RWPE1 (cell line): ENCODE measurements at places on chromosomes 1 and 21.

DNA sequence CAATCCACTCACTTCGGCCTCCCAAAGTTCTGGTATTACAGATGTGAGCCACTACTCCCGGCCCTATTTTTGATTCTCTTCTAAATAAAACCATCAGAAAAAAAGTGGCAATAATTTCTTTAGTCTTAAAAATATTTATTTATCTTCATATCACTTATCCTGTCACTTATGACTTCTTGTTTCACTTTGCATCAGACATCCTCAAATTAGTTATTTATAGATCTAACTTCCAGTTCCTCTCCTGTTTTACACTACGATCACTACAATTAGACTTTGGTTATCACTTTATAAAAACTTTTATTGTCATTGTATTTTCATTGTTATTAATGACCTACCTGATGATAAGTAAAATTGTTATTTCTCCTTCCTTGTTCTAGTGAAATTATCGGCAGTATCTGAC is 783.4 kb upstream of the BRINP3 start:
- no peak for DNase-seq

DNA sequence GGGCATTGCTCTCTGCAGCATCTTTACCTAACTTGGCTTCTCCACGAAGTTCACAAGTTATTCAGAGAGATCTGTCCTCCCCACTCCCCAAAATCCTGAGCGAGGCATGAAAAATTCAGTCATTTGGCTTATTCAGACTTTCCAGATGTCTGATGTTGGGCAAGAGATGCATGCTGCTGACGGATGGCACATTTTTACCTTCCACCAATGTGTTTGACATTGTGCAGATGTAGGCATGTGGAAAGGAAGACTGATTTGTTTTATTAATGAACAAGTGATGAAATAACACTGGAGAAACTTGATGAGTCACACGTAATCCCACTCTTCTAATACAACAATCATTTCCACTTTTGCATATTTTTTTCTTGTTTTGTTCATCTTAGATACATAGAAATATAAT is 86.7 kb downstream of the C1orf94 start:
- no peak for DNase-seq

DNA sequence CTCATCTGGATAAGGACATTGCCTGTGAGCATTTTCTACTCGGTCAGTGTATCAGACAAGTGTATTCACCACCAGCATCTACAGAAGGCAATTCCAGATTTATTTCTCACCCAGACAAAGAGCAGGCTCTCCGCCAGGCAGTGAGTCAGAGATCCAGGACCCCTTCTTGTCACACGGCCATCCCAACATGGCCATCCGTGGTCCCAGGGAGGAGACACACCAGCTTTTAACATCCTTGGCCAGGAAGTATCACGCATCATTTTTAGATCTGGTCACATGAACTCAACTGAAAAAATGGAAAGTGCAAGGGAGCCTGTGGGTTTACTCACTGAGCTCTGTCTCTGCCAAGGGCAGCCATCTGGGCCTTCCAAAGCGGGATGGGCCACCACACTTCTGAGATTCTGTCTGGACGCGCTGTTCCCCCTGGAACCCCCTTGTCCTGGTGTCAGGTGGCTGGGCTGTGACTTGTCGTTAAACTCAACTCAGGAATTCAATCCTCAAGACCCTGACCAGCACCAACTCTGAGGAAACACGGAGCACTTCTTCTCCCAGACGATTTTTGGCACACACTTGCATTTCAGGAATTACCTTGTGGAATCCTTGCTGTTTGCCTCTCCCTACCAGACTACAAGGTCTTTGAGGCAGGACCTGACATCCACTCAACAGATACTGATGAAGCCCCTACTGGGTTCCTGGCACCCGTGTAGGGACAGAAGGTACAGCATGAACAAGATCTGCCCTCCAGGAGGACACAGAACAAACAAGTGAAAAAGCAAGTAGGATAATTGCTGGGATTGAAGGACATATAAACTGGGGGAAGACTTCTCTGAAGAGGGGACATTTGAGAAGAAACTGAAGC is 21.6 kb upstream of the CCSAP start:
- no peak for DNase-seq

- no peak for DNase-seq
Observed at GRCh38 chr1:31605908-31606427, 11.5 kb upstream of the HCRTR1 start.

DNA sequence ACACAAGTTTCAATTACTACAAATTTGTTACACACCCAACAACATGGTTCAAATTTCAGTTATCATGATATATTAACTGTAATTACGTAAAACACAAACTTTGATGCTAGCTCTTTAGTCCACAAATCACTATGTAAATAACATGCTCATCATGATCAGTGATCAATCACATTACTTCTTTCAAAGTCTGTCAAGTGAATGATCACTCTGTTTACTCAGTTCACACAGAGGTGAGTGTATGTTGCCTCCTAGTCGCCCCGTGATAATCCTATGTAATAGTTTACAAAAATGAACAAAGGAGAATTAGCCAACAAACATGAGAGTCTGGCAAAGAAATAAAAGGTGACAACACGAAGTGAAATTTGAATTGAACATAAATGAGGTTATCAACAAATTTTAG is 14.3 kb downstream of the EDEM3 start:
- no peak for DNase-seq

DNA sequence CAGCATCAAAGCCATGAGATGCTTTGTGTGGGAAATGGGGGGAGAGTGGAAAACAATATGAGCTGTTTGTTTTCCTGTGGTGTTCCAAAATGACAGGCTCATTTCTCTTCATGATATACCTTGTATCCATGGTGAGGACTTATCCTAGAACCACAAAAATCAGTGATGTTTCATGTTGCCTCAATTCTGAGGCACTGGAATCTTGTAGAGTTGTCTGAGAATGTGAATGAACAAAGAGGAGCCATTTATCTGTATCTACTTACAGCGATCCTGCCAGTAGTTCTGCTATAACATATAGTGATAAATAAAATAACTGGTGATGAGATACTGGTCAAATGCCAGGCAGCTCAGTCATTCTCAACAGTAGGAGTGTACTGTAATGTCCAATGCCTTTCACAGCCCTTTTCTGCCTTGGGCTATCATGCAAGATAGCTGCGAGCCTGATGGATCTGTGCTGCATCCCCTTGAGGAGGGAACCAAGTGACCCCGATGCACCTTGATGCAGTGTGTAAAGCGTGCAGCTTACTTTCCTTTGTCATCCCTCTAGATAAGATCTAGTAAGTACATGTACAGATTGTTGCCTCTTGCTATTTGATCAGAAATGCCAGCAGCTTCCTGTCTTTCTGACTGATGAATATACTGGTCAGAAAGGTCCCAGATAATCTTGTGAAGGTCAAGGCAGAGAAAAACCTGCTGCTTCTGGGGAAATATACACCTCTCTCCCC is 52.8 kb downstream of the SLC44A3 start:
- no peak for DNase-seq

GRCh38 chr1:11970441-11971185 is 9.6 kb upstream of the MFN2 start:
- DNase-seq, result no peak

GRCh38 chr21:26529526-26529925 is 43.6 kb downstream of the CYYR1 start:
- DNase-seq, result no peak

GRCh38 chr1:179026813-179027669 is 1.3 kb downstream of the FAM20B start:
- DNase-seq, result peak; percentile 13

GRCh38 chr1:248807067-248807737 is 18.5 kb downstream of the SH3BP5L start:
- DNase-seq, result no peak

DNA sequence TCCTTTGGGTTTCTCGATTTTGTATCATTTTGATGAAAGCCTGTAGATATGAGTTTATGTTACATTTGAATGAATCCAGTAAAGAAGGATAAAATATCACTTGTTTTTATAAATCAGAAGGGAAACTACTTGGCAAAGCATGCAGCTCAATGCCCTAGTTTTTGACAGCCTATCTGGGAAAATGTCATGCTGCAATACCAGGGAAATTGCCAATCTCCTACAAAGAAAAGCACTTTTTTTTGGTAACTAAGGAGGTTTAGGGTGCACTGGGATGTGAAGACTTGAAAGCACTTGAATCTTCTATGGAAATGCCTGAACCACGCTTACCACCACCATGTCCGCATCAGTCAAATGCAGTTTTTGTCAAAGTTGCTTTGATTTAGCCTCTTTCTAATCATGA is 446.9 kb upstream of the LRRC7 start:
- DNase-seq, result no peak

- no peak for DNase-seq
Observed at GRCh38 chr1:92094595-92094994, 14.4 kb downstream of the BTBD8 start.

GRCh38 chr1:192632188-192632587 is 3.8 kb upstream of the RGS13 start:
- DNase-seq, result no peak

DNA sequence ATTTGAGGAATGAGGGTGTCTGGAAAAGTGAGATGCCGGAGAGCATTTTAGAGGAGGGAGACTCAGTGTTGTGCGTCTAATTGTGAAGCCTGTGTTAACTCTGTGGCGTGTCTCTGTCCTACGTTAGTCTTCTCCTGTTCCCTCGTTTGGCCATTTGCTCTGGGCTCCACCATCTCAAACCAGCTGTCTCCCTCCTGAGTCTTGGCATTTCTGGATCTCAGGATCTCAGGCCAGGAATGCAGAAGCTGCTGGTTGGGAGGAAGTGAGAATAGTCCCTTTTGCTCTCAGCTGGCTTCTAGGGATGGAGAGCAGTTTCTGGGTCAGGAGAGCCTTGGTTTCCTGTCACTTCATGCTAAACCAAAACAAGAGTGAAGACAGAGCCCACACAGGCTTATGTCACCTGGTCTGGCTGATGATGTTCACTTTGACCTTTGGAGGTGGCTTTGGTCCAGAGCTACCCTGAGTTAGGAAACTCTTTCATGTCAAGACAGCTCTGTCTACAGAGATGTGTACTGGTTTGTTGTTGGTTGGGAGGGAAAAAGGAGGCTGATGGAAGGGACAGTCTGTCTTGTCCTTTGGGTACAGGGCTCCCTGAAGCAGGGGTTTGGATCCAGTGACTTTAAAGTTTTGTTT is 859 bp downstream of the NFASC start:
- no peak for DNase-seq

GRCh38 chr1:156816561-156817328 is at the start of gene SH2D2A:
Gene SH2D2A, minus strand, starts transcription at chr1:156816848. Its CDS starts 140 bp downstream, at chr1:156816708.
- DNase-seq, result peak; percentile 54

GRCh38 chr1:33524586-33524985 is 52.1 kb downstream of the ZSCAN20 start:
- no peak for DNase-seq

DNA sequence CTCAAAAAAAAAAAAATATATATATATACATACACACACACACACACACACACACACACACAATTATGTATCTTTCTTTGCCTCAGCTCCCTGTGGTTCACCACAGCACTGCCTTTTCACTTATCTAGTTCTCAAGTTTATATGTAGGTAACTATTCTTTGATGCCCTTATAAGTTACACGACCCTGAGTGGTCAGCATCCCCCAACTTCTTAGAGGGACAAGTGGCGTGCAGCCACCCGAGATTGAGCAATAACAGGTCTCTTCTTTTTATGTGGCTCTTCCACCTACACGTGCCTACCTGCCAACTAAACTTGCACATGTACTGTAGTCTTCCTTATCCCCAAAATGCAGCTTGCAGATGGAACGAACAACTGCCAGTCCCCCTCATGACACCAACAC is 120.8 kb downstream of the GABPA start:
- no peak for DNase-seq

GRCh38 chr1:28898405-28898881 is 15.9 kb upstream of the EPB41 start:
- no peak for DNase-seq

GRCh38 chr21:25324666-25325065 is 282.6 kb downstream of the MRPL39 start:
- no peak for DNase-seq

DNA sequence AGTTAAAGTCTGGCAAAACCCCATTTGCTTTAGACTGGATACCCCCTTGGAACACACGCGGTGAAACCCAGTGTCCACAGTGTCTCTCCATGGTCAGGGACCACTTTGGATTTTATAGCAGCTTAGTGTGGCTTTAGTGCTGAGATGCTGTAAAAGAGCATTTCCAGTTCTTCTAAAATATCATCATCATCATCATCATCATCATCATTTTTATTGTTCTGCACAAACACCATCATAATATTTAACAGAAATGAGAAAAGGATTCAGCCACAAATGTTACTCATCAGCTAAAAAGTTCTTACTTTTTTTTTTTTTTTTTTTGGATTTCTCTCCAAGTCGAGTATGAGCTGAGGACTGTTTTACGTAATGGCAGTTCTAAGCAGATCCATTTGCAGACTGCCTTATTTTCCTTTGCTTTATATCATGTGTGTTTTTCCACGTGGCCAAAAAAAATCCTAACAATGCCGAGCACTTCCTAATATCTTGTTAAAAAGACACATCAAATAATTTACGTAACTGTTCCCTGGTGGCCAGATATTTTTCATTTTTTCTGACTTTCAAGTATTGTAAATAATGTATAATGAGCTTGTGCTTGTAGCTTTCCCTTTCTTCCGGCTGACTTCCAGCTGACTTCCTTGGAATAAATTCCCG is 62.8 kb downstream of the EVA1C start:
- DNase-seq, result no peak

DNA sequence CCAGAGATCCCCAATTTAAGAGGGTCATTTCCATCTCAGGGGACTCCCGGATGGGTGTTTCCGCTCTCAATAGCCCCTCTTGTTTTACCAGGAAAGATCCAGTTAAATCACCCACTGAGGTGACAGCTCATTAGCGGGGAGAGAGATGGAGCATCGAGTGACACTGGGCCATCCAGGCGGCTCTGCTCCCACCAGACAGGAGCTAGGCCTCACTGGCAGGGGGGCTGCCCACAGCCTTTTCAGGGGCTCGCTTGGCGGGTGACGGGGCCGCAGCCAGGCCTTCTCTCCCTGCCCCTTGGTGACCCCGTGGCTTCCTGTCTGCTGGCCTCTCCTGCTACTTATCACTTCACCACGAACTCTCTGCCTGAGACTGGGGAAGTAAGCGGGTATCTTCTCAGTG is 26.7 kb upstream of the SPSB1 start:
- DNase-seq, result no peak

DNA sequence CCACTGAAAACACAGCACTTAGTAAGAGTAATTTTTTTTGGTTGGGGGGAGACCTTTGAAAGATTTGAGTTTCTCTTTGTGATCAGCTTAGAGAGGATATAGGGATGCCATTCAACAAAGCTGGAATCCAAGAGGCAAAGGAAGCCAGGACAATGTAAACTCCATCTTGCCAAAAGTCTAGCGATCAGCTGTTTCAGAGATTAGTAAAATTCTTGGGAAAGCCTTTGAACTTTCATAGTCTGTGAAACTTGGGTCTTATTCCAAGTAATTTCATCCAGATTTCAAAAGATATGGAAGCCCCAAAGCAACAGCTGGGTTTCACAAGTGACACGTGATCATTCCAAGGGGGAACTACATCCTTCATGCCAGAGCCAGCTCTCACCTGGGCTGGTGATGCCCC is 30.2 kb upstream of the TNR start:
- DNase-seq, result no peak
